ENCODE measurements at places on chromosomes 5 and 9. TPM values are rescaled to one million over a fixed set of nuclear protein-coding genes. Genes with fewer than 3 reads are reported as not detected.

The DNAI1 gene
- total RNA-seq, result not detected

The OR1J1 gene
- 1.4 TPM for total RNA-seq

The PTPRD gene
- total RNA-seq, result 29.1 TPM

The PCDHB3 gene
- total RNA-seq, result 0.72 TPM

DNA sequence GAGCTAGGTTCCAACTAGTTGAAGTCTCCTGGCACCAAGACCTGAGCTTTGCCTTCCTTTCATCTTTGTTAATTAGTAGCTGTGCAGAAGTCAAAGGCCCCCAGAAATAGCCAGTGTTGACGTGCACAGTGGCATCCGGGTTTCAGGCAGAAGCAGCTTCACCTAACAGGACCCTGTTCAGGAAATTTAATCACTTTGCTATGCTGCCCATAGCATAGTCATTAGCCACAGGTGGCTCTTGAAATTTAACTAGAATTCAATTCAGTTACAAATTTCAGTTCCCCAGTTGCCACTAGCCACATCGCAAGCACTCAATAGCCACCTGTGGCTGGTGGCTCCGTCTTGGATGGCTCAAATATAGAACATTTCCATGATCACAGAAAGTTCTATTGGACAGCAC, 179.1 kb downstream of the GOLPH3 start:
- no peak for DNase-seq

DNA sequence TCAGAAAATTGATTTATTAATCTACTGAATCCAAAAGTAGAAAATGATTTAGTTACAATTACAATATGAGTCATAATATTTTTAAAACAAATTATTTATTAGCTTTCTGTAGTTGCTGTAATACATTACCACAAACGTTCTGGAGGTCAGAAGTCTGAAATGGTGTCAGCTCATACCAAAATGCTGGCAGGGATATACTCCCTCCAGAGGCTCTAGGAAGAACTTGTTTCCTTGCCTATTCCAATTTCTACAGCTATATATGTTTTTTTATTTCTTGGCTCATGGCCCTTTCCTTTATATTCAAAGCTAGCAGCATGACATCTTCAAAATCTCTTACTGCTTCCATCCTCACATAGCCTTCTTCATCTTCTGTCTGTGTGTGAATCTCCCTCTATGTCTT, 667.9 kb upstream of the ITGA1 start:
- DNase-seq, result no peak

DNA sequence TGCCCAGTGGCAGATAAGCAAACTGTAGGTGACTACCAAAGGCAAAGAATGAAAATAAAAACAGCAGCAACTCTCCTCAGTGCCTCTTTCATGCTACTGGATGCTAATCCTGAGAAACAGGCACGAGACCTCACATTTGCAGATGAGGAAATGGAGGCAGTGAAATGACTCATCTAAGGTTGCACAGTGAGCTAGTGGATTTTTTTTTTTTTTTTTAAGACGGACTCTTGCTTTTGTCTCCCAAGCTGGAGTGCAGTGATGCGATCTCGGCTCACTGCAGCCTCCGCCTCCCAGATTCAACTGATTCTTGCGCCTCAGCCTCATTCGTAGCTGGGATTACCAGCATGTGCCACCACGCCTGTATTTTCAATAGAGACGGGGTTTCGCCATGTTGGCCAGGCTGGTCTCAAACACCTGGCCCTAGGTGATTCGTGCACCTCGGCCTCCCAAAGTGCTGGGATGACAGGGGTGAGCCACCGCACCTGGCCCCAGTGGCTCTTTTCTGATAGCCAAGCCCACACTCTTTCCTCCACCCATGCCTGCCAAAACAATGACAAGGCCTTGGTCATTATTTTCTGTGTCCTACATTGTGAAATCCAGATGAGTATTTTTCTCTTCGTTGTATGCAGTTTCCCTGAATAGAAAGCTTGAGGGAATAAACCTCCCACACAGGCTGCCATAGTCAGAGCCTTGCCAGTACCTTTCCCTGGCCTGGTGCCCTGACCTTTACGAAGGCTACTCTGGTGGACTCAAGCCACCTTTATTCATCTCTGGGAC, 19.2 kb downstream of the DOCK2 start:
- DNase-seq, result no peak

DNA sequence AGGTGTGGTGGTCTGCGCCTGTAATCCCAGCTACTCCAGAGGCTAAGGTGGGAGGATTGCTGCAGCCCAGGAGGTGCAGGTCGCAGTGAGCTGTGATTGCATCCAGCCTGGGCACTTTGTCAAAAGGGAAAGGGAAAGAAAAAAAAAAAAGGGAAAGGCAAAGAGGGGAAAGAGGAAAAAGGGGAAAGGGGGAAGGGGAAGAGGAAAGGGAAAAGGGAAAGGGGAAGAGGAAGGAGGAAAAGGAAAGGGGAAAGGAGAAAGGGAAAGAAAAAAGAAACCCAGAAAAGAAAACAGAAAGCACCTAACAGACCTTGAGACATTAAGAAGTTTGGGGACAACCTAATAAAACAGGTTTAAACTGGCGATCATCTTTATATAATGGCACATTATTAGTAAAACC, 40.0 kb downstream of the IDNK start:
- DNase-seq, result no peak

DNA sequence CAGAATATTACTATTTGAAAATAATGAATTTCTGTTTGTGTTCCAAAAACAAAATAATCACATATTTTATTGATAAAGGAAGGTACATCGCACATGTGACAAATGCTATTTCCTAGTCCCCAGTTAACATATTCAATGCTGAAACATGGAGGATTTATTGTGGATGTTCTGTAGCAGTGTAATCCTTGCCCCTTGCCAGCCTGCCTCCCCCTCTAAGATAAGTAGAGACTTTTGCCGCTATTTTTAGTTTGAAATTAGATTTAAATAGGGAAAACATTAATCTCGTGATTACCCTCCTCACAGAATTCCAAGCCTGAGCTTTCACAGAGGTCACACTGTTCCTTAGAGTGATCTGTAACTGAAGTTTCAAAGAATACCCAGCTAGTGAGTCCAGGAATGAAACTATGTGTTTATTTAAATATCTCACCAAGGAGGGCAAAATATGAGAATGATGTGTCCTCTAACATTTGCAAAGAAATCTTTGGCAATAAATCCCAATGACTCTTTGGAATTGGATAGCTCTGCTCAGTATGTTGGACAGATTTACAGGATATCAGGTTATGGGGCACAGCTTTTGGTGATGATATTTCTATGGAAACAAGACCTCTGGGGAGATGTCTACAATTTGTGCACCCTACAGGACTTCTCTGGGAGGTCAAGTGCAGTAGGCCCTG, 17.3 kb downstream of the CTXN3 start:
- DNase-seq, result no peak

DNA sequence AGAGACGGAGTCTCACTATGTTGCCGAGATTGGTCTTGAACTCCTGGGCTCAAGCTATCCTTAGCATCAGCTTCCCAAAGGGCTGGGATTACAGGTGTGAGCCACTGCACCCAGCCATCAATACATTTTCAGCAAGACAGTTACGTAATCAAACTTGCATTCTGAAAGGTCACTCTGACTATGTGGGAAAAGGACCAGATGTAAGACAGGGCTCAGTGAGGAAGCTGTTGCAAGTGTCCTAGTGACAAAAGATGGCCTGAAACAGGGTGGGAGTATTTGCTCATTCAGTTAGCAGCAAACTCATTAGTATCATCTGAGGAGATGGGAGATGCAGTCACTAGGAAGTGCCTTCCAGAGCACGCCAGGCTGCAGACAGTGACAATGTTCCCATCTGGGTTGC, 16.9 kb downstream of the MED27 start:
- DNase-seq, result no peak

DNA sequence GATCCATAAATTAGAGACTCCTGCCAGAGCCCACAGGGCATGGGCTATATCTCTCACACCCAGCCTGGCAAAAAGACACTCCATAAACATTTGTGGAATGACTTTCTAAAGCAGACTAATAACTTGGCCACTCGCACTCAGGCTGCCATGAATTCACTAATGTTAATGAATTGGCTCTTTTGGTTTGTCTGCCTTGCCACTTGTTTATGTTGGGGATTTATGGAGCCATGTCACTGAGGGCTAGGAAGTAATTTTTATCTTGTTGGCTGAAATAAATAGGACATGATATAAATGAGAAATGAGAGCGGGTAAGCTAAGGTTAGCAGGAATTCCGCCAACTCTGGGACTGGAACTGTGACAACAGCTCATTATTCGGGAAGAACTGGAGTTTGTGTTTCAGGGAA, 55.2 kb downstream of the DROSHA start:
- DNase-seq, result no peak

Data from umbilical cord (tissue), 2 donors.